ENCODE measurements at places on chromosomes 5 and 9. TPM values are rescaled to one million over a fixed set of nuclear protein-coding genes. Genes with fewer than 3 reads are reported as not detected.

GRCh38 chr5:82129723-82130285, 148.3 kb downstream of the RPS23 start:
- no peak overlapping the region for H3K27ac ChIP-seq
- DNase-seq = no peak
- no peak overlapping the region for H3K4me3 ChIP-seq
- no peaks in the 10 kb centered on the region for H3K4me1 ChIP-seq
- H3K36me3 ChIP-seq = peaks cover 17% of the 10 kb centered on the region

GRCh38 chr5:151002250-151002649, 18.1 kb upstream of the GPX3 start:
- H3K36me3 ChIP-seq = no peaks in the 10 kb centered on the region
- no peak overlapping the region for H3K27ac ChIP-seq
- no peak overlapping the region for H3K4me3 ChIP-seq

Gene RPS14
- total RNA-seq = 2,270 TPM

DNA sequence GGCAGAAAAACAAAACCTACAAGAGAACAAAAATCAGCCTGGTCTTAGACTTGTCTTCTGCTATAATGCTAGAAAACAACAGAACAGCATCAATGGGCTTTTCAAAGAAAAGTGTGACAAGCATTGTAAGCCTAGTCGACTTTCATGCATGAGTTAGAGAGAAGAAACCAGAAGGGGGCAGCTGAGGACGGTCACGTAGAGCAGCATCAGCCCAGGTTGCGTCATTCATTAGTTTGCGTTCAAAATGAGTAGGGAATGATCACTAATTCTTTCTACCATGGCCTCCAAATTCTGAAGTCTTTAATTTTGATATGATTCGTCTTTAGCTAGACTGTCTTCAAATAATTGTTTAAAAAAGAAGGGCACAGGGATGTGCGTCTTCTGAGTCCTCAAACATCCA, 4.7 kb upstream of the ISCA1 start:
- H3K27ac ChIP-seq = no peak overlapping the region
- DNase-seq = peak; percentile 30
- peaks cover 11% of the 10 kb centered on the region for H3K4me1 ChIP-seq
- peaks cover 11% of the 10 kb centered on the region for H3K36me3 ChIP-seq
- H3K27me3 ChIP-seq = no peaks in the 10 kb centered on the region

Gene EGFL7
- 1.2 TPM for total RNA-seq
